ENCODE measurements at places on chromosomes 16 and 17.

GRCh38 chr17:75645889-75646637 lies 12.8 kb downstream of the SMIM5 start:
- DNase-seq = peak; percentile 26

GRCh38 chr16:83689385-83689831 lies 118.4 kb upstream of the HSBP1 start:
- peak; percentile 98 for DNase-seq

DNA sequence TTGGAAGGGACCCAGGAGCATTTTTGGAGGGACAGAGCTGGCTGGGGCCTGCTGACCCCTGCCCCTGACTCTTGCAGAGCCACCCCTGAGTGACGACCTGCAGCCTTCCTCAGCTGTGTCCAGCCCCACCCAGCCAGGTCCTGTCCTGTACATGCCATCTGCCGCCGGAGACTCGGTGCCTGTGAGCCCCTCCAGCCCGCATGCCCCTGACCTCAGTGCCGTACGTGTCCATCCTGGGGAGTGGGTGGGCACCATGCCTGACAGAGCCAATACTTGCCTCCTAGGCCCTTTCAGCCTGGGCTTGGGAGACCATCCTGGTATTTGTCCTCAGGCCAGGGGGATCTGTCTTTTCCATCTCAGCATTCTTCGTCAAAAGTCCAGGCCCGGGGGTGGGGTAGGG lies 27.5 kb downstream of the UNC13D start:
- DNase-seq = no peak

GRCh38 chr17:38597375-38597774 lies 8.4 kb downstream of the SRCIN1 start:
- DNase-seq = no peak

DNA sequence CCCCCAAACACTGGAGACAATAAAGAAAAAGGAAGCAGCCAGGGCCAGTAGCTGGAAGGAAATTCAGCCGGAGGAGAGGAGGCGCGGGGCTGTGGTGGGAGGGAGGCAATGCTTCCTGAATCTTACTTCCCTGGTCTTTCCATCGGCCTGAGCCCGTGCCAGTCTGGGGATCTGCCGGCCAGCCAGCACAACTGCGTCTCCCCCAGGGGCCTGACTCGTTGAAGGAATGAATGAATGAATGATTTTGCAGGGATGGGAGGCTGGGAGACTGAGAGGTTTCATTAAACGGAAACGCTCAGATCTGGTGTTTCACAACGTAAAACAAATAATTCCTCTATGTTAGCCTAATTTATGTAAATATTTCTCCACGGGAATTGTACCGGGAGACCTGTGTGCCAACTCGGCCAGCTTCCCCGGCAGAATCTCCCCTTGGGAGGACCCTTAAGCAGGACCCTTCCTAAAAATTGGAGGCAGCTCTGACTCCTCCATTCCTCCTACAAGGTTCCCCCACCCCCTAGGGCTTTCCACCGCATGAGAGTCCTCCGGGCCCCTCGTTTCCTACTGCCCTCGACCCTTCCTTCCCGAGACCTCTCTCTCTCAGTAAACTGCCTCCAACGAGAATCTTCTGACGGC lies 1.3 kb upstream of the BAIAP2 start:
- DNase-seq = no peak

- peak; percentile 82 for DNase-seq
Observed at GRCh38 chr17:81309140-81309858, 14.2 kb upstream of the SLC38A10 start.

- DNase-seq = no peak
Observed at GRCh38 chr16:87310610-87311009, 6.6 kb downstream of the C16orf95 start.

DNA sequence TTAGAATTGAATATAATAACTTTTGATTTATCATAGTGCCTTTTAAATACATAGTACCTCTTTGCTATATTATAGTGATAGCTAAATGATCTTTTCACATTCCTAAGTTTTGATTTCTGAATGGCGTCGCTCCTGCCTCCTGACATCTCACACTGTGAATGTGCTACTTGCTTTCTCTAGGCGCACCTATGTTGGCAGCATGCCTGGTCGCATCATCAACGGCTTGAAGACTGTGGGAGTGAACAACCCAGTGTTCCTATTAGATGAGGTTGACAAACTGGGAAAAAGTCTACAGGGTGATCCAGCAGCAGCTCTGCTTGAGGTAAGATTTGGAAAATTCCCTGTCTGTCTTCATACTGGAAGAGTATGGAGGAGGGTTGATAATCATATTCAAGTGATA lies 29.8 kb upstream of the ABCC11 start:
- DNase-seq = no peak

DNA sequence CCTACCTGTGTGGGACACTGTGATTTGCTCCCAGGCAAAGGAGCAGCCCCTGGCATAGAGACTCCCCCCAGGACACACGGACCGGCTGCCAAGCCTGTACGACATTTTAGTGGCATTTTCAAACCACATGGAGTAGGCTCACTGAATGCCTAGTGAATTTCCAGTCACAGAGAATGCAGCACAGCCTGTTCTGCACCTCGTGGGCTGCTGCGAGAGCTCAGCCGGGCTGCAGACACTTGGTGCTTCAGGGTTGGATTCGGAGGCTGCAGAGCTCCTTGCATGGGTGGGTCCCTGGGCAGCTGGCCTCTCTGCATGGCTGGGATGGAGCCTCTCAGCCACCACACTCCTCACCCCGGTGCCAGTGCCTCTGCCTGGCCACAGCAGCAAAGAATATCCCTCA lies 51.2 kb upstream of the HNF1B start:
- no peak for DNase-seq

- DNase-seq = no peak
Observed at GRCh38 chr17:57228911-57229310, 27.4 kb upstream of the MSI2 start.

DNA sequence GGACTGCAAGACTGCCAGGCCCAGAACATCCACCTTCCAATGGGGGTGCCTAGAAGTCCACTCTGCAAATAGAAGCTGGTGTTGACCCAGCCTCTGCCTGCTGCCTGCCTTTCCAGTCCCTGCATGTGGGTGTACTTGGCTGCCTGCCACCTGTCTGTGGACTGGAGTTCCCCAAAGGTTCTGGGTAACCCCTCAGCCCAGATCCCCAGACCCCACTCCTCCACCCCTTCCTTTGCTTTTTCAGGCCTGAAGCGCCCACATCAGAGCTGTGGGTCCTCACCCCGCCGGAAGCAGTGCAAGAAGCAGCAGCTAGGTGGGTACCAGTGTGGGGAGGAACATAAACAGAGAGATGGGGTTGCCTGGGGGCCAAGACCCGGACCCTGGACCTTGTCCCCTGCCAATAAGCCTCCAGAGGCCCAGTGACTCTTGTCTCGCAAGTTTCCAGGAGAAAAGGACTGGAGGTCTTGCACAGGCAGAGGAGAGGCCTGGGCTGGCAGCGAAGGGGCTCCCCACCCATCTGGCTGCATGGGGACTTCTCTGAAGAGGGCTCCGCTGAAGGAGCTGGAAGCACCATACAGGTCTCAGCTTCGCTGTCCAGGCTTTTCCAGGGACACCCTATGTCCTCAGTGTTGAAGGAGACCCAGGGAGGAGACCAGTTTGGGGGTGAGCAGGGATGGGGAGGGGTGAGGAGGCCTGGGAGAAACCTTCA lies 34.3 kb downstream of the NLRC5 start:
- no peak for DNase-seq

GRCh38 chr17:47225436-47225858 lies 16.3 kb downstream of the MYL4 start:
- DNase-seq = peak; percentile 93

DNA sequence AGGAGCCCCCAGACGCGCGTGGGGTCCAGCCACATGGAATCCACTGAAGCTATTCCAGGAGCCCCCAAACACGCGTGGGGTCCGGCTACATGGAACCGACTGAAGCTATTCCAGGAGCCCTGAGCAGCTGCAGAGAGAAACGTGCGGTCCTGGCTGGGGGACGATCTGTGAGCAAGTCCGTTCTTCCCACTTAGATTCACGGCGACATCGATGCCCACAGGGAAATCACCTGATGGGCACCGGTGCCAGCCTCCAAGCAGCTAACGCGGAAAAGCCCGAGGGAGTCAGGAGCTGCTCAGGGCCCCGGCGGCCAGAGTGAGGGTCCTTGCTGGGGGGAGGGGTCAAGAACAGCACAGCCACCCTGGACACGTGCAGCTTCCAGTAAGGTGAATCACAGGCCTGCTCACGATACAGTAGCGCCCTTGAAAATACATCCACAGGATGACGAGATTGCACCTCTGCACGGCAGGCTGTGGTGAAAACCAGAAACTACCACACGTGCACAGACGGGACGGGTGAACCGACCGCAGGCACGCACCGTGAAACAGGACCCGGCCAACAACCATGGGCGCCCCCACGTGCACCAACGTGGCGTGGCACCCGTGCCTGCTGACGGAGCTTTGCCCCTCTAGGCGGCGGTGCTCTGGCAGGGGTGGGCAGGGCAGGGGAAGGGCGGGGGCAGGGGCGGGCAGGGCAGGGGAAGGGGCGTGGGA lies 77.7 kb upstream of the GNG13 start:
- DNase-seq = no peak

- peak; percentile 68 for DNase-seq
Observed at GRCh38 chr16:77273-77806, 685 bp upstream of the MPG start.

DNA sequence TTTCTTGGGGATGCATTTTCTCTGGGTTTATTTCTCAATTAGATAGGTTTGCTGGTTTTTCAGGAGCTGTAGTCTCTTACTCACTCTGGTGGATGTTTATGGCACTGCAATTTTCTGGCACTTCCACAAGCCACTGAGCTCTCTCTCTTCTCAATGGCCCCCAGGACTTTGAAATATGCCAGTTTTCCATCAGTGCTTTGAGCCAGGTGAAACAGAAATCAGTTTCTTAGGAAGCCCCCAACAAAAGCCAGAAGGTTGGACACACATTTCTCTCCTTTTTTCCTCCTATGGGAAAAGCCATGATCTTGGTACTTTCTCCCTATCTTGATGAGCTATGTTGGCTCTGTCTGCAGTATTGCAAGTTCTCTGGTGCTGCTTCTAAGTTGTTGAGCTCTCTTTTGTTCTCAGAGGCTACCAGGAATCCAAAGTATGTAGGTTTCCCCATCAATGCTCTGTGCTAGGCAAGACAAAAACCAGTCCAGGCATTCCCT lies 90.7 kb upstream of the SMIM36 start:
- peak; percentile 62 for DNase-seq

GRCh38 chr16:63749276-63749675 lies 1372.6 kb downstream of the CDH11 start:
- no peak for DNase-seq

GRCh38 chr17:3904501-3904900 lies 11.6 kb upstream of the CAMKK1 start:
- no peak for DNase-seq
